T-helper 1 cell (primary cell): ENCODE measurements at places on chromosomes 13 and 19.

- no peak for DNase-seq
Measured at GRCh38 chr19:7561325-7561724, 25.8 kb downstream of the PNPLA6 start.

DNA sequence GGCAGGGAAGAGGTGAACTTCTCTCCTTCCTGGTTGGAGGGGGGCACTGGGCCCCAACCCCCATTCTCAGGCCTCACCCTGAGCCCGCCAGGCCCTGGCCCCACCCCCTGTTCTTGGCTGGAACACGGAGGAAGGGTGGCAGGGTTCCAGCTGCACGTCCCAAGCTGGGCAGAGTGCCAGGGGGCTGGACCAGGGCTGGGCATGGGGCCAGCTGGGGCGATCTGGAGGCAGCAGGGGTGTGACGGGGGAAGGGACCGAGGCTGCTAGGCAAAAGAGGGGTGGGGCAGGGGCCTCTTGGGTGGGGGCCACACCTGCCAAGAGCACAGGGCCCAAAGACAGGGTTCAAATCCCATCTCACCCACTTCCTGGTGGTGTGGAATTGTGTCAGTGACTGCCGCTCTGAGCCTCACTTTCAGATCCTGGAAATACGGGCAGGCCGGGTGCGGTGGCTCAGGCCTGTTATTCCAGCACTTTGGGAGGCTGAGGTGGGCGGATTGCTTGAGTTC, 2.2 kb downstream of the HIF3A start:
- no peak for DNase-seq

DNA sequence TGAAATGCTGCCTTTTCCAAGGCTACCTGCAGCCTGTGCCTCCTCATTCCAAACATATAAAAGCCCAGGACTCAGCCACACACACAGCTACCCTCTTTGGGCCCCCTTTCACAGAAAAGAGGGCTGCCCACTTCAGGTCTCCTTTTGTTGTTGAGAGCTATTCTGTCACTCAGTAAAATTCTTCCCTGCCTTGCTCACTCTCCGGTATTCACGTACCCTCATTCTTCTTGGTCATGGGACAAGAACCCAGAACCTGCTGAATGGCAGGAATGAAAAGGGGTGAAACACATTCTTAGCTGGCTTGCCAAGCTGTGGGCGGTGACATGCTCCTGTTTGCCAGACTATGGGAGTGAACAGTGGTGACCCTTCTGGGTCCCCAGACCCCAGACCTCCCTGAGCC, 338.0 kb upstream of the ATXN8OS start:
- no peak for DNase-seq

GRCh38 chr13:45747071-45747470, 45.0 kb downstream of the CBY2 start:
- DNase-seq: no peak

DNA sequence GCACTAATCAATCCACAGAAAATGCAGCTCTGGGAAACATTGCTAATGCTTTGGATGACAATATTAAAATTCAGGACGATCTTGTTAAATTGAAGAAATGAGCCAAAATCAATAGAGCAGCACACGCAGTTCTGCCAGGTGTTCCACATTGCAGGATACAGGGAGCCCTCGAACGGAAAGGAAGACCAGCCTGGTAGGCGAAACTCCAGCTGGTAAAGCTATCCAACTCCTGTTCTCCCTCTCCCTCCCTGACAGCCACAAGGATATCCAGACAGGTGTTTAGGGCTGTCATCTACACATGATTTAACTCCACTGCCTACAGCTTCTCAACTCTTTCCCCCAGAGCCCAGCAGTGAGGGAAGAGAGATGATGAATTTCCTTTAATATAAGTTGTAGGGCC, 67.7 kb downstream of the EPSTI1 start:
- DNase-seq: no peak

DNA sequence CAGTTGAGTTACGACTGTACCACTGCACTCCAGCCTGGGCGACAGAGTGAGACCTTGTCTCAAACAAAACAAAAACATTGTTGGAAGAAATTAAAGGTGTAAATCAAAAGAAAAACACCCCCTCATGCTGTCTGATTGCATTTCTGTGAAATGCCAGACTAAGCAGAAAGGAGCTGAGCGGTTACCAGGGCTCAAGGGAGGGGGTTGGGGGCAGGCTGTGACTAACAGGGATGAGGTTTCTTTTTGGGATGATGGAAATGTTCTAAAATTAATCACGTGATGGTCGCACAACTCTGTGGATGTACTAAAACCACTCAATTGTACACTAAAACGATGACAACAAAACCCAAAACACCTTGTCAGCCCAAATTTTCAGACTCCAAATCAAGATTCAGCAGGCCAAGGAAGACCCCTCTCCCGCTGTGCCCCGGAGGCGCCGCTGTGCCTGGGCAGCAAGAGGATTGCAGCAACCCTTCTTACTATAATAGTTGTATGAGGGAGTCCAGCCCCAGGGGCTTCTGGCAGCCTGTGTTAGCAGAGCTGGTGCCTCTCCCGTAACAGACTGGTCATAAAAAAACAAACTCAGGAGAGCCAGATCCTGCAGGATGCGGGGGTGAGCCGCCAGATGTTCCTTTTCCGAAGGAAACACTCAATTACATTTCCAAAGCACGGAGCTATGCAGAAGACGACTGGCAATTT, 20.9 kb downstream of the CAPS start:
- no peak for DNase-seq

DNA sequence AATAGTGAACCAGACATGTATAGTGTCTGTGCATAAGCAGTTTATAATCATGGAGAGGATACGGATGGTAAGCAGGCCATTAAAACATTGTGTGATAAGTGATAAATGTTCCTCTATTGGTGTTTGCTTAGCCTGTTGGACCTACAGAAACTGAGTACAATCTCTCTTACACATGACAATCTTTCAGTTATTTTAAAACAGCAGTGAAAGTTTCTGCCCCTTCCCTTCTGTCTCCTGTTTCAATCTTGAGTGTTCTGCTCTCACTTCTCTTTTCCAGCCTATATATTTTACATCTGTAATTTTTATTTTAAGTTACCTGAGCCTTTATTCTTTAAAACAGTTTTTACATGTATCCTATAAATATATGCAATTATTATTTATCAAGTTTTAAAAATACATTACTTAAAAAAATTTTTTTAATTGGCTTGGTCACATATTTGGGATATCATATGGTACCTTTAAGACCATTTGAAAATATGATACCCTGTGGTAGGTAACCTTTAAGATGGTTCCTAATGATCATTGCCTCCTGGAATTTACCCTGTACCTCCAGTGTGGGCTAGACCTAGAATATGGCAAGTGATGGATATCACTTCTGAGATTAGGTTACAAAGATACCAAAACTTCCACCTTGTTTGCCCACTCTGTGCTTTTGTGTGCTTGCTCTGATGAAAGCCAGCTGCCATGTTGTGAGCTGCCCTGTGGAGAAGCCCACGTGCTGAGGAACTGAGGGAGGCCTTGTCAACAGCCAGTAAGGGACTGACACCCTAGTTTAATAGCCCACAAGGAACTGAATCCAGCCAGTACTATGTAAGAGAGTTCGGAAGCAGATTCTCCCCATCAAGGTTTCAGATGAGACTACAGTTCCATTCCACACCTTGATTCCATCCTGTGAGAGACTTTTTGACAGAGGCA, 99.3 kb downstream of the DHRS12 start:
- DNase-seq: no peak

GRCh38 chr19:48672994-48673393, at the start of gene NTN5:
Gene NTN5 (minus strand): TSS chr19:48673017. CDS start chr19:48670986, 2,031 bp downstream.
- DNase-seq: no peak

DNA sequence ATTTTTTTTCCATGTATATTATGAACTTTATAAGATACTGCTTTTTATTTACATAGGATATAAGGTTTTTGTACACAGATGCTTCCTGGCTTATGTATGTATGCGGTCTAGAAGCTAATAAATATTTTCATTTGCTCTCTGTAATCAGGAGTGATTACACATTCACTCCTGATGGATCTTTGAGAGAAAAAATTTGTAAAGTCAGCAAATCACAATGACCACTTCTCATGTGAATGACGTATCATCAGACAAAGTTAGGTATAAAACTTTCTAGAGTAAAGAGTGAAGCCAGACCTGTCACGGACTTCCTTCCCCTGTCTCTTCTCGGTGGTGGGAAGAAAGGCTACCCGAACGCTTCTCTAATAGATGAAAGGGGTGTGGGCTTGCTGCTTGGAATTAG, 31.1 kb downstream of the DPY19L3 start:
- no peak for DNase-seq

GRCh38 chr19:1057176-1057855, 9.7 kb upstream of the ARHGAP45 start:
- DNase-seq: peak; percentile 67

DNA sequence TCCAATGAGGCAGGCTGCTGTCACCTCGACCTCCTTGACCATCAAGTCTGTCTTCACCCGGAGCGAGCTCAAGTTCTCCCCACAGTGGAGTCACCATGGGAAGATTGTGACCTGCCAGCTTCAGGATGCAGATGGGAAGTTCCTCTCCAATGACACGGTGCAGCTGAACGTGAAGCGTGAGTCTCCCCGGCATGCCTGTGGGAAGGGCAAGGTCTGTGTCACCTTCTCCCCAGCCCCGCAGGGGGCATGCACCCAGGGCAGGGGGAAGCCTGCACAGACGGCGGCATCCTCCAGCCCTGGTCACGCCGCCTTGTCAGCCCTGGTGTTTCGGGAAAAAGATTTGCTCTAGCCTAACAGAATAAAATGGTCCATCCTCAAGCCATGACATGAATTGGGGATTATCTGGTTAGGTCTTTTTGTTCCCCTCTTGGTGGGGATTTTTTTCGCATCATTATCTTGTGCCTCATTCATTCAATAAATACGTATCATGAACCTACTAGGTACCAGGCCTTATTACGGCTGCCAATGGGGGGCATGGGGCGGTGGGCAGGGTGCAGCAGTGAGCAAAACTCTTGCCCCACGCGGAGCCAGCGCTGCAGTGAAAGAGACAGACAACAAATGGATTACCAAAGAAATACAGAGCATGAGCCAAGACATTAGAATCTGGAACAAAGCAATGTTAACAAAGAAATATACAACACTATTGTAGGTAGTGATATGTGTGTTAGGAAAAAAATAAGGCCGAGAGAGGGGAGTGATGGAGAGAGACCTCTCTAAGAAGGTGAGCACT, 7.4 kb downstream of the CD22 start:
- no peak for DNase-seq

DNA sequence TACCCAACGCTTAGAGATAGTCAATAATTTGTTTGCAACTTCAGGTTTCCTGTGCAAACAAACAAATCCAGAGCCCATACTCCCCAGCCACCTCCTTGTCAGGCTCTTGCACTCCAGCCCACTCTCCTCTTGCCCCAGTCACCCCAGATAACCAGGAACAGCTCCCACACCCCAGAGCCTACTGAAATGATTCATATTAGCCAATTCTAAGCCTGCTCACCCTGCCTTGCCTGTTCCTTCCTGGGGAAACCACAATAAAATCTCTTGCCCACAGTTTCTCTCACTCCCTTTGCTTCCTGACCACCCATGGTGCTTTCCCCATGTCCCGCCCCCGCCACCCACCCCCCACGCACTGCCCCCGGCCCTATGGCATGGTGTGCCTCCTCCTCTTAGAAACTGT, 3.8 kb upstream of the ACTL9 start:
- no peak for DNase-seq

DNA sequence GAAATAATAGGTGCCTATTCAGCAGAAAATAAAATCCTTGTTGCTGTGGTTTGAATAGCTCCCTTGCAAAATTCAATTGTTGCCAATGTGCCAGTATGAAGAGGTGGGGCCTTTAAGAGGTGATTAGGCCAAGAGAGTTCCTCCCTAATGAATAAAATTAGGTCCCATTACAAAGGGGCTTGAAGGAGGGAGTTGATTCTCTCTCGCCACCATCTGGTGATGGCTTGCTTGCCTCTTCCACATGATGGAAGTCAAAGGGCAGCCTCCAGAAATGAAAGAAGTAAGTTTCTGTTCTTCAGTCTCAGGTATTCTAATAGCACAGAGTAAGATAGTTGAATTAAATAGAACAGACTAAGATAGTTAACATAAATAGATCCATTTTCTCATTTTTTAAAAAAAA, 3.0 kb upstream of the EEF1AKMT1 start:
- no peak for DNase-seq

DNA sequence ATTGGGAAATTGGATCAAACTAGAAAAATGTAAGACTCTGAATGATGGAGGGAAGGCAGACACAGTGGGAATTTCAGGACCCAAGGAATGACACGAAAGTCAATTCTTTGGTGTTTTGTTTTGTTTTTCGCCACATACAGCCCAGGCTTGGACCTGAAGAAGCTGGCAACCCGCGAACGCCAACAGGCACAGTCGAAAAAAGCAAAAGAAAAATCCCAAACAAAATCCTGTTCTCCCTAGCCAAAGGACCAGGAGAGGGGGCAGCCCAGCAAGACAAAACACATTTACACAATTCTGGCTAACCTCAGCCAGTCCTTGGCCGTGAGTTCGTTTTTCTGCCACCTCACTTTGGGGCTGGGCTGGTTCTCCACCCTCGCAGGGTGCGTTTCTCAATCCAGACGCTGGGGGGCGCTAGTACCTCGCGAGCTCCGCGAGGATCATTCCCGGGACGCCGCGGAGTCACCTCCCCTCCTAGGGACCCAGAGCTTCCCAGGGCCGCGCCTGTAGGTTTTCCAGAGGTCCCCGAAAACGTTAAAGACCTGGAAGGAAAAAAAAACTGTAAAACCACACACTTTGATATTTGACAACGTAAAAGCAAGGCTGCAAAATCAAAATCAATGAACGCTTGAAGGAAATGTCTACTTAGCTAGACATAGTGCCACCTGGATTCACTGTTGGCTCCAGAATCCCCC, 34.9 kb upstream of the TPM4 start:
- peak; percentile 68 for DNase-seq

GRCh38 chr19:34235425-34235940, 18.9 kb upstream of the GARRE1 start:
- no peak for DNase-seq

DNA sequence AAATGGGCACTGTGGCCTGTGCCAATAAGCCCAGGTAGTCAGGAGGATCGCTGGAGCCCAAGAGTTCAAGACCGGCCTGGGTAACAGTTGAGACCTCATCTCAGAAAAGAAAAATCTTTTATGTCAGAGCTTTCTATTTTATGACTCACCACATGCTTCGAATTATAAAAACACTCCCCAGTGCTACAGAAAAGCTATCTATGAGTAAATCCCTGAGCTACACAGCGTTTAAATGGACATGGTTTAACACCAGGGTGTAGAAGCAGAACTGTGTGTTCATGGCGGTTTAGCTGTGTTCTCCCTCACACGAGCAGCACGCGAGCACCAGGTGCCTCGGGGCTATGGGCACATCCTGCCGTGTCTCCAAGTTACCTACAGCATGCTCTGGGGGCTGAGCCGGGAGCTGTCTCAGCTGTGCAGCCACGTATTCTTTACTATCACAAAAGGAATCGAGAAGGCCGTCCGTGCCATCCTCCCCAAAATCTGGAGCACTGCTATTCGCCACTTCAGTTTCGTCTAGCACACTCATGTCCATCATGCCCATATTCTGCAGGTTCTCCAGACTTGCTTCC, 6.7 kb downstream of the SAFB2 start:
- no peak for DNase-seq

- DNase-seq: no peak
Measured at GRCh38 chr13:76687467-76687866, 198.7 kb downstream of the KCTD12 start.

GRCh38 chr13:30618186-30618929, 638 bp downstream of the USPL1 start:
- DNase-seq: no peak
